ENCODE measurements at places on chromosomes 7 and 10.

- DNase-seq: no peak
Observed at GRCh38 chr7:4682621-4683042, 537 bp downstream of the FOXK1 start.

GRCh38 chr7:15626041-15626440 lies 60.4 kb downstream of the MEOX2 start:
- no peak for DNase-seq

DNA sequence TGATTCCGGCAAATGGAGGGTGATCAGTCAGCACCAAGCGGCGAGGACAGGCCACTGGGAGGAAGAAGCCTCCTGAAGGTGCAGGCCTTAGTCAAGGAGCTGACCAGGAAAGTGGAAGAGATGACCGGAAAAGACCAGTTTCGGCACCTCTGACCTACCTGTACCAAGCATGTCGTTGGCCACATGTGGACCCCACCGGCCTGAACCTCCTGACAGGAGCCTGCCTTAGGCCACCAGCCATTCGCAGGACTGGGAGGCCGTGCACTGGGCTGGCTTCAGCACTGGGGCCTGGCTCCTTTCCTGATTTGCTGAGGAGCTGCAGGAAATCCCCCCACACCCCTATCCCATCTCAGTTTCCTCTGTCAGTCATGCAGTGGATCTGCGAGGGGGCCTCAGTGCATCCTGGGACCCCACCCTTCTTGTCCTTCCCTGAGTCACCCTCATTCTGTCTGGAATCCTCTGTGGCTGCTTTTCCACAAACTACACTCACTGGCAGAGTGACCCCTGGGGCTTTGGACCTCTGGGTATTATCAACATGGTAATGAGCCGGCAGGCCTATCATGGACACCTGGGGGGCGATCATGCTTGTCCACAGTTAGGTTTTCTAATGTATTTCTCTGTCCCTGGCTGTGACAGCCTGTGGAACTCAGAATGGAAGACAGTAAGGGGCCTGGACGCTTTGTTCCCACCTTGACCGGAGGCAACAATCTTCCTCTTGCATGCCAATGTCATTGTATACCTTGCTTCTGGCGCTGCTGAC lies 33.0 kb downstream of the RAMP3 start:
- no peak for DNase-seq

- no peak for DNase-seq
Observed at GRCh38 chr7:42552227-42552626, 315.2 kb upstream of the GLI3 start.

- DNase-seq: no peak
Observed at GRCh38 chr7:30157204-30157603, 22.4 kb downstream of the MTURN start.

- DNase-seq: no peak
Observed at GRCh38 chr10:130371666-130372065, 235.5 kb downstream of the GLRX3 start.

DNA sequence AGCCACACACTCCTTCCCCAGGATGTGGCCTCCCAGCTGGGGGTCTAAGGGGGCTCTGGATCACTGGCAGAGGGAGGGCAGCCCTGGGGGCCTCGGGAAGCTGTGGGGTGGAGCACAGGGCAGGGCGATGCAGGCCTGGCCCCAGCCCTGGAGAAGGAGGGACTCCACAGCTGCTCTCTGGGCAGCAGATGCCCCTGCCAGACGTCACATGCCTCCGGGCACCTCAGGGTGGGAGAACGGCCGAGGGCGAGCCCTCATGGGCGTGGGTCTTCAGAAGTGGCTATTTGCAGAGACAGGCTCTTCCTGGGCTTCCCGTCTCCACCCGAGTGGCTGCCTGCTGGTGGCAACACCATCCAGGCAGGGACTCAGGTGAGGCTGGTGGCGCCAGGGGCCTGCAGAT lies 16.0 kb upstream of the ADGRA1 start:
- DNase-seq: no peak

GRCh38 chr7:101226721-101227120 lies 8.8 kb downstream of the ZNHIT1 start:
- DNase-seq: no peak

DNA sequence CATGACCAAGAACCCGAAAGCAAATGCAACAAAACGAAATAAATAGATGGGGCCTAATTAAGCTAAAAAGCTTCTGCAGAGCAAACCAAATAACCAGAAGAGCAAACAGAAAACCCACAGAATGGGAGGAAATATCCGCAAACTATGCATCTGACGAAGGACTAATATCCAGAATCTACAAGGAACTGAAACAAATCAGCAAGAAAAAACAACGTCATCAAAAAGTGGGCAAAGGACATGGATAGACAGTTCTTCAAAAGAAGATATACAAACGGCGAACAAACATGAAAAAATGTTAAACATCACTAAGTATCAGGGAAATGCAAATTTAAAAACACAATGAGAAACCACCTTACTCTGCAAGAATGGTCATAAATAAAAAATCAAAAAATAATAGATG lies 35.3 kb upstream of the CACUL1 start:
- DNase-seq: no peak

DNA sequence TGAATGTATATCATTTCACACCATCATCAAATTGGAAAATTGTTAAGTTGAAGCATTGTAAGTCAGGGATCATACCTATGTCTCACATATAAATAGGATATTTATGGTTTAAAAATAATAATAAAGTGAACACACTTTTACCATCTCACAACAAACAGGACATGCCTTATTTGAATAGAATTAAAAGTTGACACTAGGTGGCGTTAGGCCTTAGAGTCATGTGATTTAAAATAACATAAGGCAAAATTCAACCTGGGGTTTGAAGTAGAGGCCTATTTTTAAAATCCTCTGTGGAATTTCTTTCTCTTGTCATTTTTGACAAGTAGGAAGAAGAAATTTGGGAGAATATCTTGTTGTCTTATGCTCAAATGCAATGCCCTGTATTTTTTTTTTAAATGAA lies 184.7 kb upstream of the PCDH15 start:
- peak; percentile 56 for DNase-seq

- no peak for DNase-seq
Observed at GRCh38 chr7:37333075-37333474, 115.6 kb downstream of the ELMO1 start.

- DNase-seq: no peak
Observed at GRCh38 chr10:32459051-32459698, 13.2 kb downstream of the CCDC7 start.

DNA sequence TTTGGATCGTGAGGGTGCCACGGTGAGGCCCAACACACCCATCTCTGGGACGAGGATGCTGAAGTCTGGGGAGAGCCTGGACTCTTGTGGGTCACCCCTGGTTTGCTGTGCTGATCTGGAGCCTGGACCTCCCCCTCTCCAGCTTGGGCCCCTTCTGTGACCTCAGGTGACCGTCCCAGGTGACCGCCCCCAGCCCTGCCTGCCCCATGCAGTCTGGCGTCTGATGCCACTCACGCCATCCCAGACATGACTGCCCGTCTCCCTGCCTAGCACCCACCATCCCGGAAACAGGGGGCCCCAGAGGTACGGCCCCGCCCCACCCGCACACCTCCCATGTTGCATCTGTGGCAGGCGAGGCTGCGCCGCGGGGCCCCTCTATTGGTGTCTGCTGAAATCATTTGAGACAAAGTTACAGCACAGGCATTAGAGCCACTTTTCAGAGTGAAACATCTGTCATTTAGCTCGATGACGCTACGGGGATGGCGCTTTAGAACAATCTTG lies 21.1 kb downstream of the UNCX start:
- no peak for DNase-seq

GRCh38 chr10:79170993-79171392 lies 102.2 kb downstream of the ZMIZ1 start:
- DNase-seq: no peak

- DNase-seq: no peak
Observed at GRCh38 chr10:85741626-85742300, 624.8 kb downstream of the GRID1 start.

DNA sequence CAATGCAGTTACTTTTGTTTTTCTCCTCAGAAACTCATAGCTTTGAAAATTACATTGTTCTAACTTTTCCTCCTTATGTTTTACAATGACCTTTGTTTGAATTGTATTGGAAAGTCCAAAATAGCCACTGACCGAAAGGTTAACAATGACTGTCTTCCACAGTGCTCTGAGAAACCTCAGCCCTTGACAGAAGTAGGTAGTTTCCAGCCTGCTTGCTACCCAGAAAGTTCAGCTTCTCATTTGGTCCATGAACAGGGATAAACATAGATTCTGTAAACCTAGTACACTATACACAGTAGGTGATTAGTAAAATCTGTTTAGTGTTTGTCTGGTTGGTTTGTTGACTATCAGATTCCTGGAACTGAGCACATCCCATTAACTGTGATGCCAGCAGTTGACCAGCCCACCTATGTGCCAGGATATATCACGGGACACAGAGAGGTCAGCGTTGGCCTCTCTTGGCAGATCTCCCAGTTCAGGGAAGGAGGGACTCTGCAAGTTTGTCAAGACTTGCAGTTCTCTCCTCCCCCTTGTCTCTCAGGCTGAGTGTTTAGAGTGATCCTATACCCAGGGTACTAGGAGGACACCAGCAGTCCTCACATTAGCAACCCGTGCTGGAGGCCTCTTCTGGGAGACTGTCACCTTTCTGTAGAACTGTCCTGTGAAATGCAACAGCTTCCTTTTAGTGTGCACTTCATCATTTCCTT lies 297.6 kb downstream of the ARHGAP12 start:
- no peak for DNase-seq

- DNase-seq: no peak
Observed at GRCh38 chr10:126663328-126663727, 7.2 kb downstream of the C10orf90 start.

DNA sequence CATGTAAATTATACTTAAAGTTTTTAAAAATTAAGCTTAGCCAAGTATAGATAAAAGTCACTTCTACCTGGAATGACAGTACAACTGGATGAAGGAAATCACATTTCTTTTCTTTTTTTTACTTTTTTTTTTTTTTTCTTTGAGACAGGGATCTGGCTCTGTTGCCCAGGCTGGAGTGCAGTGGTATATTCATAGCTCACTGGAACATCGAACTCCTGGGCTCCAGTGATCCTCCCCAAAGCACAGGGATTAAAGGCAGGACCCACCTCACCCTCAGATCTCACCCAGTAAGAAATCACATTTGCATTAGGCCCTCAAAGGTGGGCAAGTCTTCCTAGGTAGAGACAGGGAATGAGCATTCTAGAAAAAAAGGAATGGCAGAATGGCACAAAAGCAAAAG lies 69.5 kb upstream of the C1GALT1 start:
- no peak for DNase-seq

- DNase-seq: no peak
Observed at GRCh38 chr7:104240401-104240800, 32.6 kb upstream of the ORC5 start.

- DNase-seq: no peak
Observed at GRCh38 chr10:38093816-38094157, 350 bp upstream of the ZNF37A start.

DNA sequence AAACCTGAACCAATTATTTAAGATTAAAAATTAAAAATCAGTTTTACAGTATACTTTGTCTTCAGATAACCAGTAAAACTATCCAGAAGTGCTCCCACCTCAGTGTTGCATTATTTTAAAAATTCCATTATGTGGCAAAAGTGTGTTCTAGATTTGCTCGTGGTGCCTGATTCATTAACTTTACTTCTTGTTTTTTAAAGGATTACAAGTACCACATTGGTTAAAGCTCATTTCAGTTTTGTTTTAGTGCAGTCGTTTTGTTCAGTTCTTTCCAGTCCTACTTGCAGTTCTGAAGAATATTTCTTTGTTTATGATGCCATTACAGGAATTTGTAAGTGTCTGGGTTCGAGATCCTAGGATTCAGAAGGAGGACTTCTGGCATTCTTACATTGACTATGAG lies 69.0 kb downstream of the SNX10 start:
- peak; percentile 27 for DNase-seq

GRCh38 chr7:118436663-118437062 lies 212.2 kb downstream of the ANKRD7 start:
- DNase-seq: no peak

GRCh38 chr7:135716677-135717238 lies 11.2 kb downstream of the SLC13A4 start:
- DNase-seq: no peak

- no peak for DNase-seq
Observed at GRCh38 chr10:91627344-91628102, 5.3 kb downstream of the PPP1R3C start.

GRCh38 chr7:23405240-23405618 lies 65.1 kb downstream of the IGF2BP3 start:
- DNase-seq: no peak

GRCh38 chr10:100895346-100895745 lies 17.4 kb upstream of the SLF2 start:
- no peak for DNase-seq

DNA sequence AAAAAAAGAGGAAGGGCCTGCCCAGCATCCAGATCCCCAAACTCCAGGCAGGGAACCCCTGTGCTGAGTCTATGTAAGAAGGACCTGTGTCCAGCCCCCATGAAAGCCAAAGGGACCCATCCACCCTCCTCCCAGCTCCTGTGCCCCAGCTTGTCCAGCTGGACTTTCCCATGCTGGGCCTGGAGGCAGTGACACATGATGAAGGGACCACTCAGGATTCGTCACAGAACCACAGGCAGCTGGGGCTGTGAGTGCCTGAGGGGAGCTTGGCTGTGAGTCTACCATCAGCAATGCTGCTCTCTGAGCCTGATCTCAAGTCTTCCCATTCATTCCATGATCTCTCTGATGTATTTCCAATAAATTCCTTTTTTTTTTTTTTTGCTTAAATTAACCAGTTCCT lies 36.2 kb upstream of the MNX1 start:
- no peak for DNase-seq

DNA sequence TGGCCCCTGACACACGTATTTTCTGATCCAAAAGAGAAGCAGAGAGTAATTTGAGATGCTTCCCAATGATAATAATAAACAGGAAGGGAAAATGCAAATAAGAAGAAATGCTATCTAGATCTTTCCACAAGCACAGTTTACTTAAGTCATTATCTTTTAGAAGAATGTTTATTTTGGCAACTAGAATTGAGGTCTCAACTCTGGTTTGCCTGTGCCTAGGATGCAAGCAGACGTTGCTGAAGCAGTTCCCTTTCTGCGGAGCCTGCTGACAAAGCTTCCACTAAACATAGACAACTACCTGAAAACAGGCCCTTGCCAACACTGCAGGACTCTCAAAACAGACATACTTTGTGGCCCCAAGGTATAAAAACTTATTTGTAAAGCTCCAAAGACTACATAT lies 315.8 kb upstream of the POM121L12 start:
- DNase-seq: no peak

DNA sequence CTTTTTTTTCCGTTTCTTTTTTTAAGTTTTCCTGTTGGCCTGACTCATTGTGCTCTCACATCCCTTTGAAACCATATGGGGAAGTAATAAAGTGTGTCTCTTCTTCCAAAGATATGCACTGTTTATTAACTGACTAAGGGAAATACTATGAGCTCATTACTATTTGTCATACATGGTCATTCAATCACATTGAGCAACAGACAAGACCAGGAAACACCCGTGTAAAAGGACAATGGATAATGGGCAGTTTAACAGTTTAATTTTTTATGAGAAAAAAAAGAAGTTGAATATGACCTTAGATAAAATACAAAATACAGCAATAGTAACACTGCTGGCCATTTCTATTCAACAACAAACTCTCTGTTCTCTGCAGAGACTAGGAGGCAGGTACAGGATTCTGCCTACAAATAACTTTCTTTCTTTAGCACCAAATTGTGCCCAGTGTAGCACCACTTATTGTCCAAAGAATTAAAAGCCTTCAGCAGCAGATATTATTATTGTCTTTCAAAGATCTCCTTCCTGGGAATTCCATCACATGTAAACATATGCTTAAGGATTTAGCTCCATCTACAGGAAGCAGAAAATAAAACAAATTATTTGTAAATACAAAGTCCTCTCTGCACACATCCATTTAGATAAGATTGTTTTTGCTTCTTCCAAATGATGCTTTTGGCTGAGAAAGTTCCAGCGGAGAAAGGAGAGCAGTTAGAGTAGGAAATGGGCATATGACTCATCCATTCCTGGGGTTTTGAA lies 55.0 kb upstream of the AKR1E2 start:
- peak; percentile 85 for DNase-seq
